ENCODE measurements at places on chromosomes 1 and 21.

DNA sequence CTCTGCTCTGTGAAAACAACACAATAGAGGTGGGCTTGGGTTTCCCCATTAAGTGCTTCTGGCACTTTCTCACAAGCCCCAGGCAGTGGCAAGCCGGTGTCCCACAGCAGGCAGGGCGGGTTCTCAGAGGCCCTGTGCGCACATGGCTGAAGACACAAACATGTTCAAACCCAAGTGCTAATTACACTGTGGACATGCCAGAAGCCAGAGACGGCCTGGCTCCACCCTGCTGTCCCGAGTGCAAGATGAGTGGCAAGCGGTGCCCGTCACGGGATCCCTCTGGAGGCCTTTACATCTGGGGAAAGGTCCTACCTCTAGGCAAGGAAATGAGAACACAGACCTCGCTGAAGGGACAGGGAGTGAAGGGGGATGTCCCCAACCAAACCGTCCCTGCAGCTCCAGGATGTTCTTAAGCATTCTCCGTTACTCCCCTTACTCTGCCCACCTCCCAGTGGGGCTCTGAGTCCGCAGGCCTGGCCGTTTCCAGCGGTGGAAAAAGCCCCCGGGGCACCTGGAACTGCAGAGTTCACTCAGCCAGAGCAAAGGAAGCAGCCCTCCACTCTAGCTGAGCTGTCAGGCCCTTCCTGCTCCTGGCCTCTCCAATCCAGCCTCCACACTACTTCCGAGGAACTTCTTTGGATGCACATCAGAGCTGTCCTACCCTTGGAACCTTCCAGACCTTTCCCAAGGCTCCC, 57.4 kb downstream of the SLC66A1 start:
- DNase-seq = no peak

GRCh38 chr1:202951437-202951836, 6.7 kb downstream of the ADIPOR1 start:
- DNase-seq = no peak

DNA sequence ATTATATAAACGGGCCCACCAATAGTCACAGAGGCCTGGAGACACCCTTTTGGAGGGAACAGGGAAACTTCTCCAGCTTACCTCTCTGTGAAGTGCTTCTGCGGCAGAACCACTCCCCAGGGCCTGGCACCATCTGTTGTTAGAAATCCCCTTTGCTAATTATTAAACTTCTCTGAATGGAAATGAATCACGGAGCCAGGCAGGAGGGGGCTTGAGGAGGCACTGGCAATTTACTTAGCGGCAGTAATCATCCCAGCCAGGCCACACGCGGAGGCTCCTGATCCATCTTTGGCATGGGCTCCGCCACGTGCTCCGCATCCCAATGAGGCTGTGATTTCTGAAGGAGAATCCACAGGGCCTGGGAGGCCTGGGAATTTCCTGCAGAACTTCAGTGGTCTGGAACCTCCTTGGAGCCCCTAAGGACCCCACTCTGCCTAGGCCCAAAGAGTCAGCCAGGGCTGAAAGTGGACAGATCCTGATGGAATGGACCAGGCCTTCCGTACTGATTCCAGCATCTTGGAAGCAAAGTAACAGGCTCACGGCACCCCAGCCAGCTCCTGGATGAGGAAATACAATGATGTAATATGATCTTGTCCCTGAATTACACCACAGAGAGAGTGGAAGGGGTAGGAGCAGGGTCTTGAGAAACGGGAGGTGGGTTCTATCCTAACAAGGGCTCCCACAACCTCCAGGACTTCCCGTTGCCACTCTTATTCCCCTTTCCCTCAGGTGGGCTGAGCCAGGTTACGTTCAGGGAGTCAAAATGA, 62.3 kb downstream of the GRIK3 start:
- no peak for DNase-seq

- DNase-seq = no peak
Observed at GRCh38 chr1:110489973-110490542, 28.9 kb downstream of the KCNA10 start.

- no peak for DNase-seq
Observed at GRCh38 chr1:33005117-33005837, 31.4 kb downstream of the AK2 start.

GRCh38 chr21:38643404-38644023, 145.2 kb upstream of the ERG start:
- no peak for DNase-seq

Measured in NCI-H748 treated with DMSO at 0.1 percent for 48 hours (cell line).